ENCODE measurements at places on chromosomes 3 and 15.

GRCh38 chr3:128844502-128844901, 34.9 kb upstream of the ACAD9 start:
- no peak for DNase-seq

GRCh38 chr3:5301651-5302297, 114.3 kb downstream of the EDEM1 start:
- DNase-seq: no peak

- DNase-seq: no peak
Observed at GRCh38 chr3:187491371-187491770, 123.2 kb downstream of the RTP4 start.

DNA sequence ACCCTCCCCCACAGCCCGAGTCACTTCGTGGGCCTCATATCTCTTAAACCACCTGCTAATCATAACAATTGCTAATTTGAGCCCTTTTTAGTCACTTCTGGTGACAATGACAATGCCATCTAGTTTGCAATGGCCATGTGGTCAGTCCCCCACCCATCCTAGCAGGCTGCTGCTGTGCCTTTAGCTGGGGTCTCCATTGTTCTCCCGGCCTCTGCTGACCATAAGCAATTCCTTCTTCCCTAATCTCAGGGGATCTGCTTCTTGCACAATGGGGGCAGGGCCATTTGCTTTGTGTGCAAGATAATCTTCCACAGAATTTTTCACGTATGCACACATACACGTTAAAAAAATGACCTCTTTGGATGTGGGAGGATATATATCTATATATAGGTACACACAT, 406.1 kb upstream of the ONECUT1 start:
- DNase-seq: no peak

DNA sequence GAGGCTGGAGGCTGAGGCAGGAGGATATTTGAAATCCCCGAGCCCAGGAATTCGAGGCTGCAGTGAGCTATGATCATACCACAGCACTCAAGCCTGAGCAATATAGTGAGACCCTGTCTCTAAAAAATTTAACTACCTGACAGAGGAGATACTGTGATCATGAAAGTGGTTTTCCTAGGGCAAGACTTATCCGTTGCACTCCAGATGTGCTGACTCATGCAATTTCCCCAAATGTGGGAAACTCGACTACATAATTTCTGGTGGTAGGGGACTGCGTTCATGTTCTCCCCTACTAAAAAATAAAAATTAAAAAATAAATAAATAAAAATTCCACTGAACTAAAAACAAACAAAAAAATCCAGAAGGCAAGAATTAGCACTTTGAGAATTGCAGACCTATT, 271.7 kb downstream of the SHQ1 start:
- DNase-seq: no peak

DNA sequence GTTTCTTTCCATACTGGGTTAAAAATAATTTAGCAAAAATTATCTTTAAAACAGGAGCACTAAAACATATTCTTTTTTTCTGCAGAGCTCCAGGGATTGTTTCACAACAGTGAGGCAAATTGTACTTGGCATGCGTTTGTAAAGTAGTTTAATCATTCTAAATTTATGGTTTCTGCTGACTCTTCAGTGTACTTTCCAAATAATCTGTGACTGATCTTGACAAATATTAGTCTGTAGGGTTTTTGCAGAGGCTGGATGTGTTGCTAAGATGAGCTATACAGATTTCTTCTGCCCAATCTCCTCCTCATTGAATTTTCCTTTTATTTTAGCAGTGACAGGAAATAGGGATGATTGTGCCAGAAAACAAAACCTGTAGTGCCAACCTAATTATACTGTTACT, 328.0 kb upstream of the MANF start:
- DNase-seq: no peak

DNA sequence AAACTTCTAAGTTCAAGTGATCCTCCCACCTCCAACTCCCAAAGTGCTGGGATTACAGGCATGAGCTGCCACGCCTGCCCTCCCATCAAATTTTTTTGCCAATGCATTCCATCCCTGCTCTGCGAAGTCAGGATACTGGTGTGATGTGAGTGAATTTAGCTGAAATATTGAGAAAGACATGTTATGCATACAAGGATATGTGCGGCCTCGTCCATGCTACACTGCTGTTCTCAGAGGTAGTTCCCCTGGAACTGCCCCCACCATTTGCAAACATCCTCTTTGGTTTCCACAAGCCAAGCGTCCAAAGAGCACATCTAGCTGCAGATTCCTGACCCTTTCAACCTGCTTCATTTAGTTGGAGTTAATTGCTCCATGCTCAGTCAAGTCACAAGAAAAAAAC, 36.5 kb upstream of the BCL2A1 start:
- DNase-seq: no peak

- no peak for DNase-seq
Observed at GRCh38 chr3:129662191-129662608, 55.7 kb upstream of the PLXND1 start.

GRCh38 chr3:17355591-17355990, 386.8 kb downstream of the TBC1D5 start:
- DNase-seq: no peak

DNA sequence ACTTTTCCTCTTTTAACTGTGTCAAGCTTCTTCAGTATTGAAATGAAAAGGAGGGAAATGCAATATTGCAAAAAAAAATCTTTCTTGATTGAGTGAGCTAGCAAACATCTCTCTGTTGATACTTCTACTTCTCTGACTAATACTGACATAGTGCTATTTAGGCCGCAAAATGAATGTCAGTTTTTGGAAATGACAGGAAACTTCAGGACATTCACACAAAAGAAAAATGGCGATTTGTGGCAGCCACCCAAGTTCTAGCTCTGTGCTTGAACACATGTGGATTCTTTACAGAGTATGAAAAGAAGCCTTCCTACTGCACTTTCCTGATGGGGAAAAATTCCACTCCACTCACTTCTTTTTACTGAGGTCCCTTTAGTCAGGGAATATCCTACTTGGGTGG, 486.8 kb upstream of the ALCAM start:
- DNase-seq: no peak

GRCh38 chr3:52763466-52763865, 7.3 kb downstream of the NEK4 start:
- DNase-seq: no peak

GRCh38 chr3:14118400-14119381, 6.0 kb downstream of the CHCHD4 start:
- no peak for DNase-seq

DNA sequence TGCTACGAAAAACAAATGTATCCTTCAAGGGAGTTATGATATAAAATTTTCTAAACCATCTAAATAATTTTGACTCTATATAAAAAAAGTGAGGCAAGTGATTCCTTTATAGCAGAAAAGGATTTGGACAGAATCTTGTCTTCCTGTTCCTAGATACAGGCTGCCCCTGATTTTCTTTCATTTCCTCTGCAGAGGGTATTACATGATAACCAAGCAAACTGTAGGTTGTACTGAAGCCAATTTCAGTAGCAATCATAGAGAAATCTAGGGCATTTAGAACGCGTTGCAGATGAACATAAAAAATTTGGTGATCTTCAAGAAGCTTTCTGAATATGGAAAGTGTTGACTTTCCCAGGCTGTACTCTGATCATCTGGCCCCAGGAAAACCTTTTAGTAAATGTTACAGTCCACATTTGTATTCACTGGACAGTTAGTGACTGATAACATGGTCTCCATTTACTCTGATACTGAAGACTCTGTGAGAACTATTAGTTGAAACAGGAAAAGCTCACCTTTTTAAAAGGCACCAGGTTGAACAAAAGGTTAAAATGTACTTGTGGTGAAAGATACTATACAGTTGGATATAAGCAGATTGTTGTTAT, 9.1 kb upstream of the UTS2B start:
- DNase-seq: no peak

- DNase-seq: no peak
Observed at GRCh38 chr3:111156517-111156916, 84.9 kb downstream of the NECTIN3 start.

- DNase-seq: no peak
Observed at GRCh38 chr15:52653431-52653964, 25.7 kb downstream of the ATOSA start.

- no peak for DNase-seq
Observed at GRCh38 chr3:61425356-61425755, 136.0 kb upstream of the PTPRG start.

DNA sequence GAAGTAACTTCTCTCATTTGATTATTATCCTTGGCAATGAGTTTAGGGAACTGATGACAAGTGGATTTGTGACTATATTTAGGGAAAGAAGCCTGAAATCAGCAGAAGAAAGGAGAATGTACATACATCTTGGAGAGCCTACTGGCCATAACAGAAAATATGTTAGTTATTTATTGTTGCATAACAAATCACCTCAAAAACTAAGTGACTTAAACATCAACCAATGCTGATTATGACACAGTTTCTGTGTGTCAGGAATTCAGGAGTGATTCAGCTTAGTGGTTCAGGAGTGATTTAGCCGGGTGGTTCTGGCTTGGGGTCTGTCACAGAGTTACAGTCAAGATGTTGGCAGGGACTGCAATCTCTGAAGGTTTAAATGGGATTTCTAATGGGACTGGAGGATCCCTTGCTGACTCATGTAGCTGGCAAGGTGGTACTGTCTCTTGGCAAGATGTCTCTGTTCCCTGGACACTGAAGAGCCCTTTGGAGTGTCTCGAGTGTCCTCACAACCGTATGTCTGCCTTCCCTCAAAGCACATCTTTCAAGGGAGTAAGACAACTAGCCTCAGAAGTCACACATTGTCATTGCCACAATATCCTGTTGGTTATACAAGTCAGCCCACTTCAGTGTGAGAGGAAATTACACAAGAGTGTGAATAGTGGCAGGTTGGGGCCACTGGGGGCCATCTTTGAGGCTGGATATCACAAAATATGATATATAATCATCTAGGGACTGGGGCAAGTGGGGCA, 248.9 kb downstream of the SV2B start:
- DNase-seq: no peak

DNA sequence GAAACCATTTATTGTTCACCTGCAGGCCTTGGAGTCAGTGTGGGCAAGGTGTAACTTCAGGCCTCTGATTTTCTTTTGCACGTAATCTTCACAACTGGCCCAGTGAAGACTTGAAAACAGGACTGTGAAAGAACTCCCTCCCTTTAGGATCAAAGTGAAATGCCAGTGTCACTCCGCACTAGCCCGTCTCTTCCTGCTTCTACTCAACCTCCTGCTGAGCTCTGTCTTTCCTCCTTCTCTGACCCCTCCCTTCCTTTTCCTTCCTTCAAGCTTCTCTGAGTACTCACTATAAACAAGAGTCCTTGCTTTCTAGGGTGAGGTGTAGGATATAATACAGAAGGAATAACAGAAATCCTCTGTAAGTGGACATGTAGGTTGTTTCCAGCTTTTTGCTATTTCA, 28.5 kb downstream of the TMEM41A start:
- no peak for DNase-seq

- no peak for DNase-seq
Observed at GRCh38 chr3:39981547-39982184, 172.3 kb downstream of the MYRIP start.

DNA sequence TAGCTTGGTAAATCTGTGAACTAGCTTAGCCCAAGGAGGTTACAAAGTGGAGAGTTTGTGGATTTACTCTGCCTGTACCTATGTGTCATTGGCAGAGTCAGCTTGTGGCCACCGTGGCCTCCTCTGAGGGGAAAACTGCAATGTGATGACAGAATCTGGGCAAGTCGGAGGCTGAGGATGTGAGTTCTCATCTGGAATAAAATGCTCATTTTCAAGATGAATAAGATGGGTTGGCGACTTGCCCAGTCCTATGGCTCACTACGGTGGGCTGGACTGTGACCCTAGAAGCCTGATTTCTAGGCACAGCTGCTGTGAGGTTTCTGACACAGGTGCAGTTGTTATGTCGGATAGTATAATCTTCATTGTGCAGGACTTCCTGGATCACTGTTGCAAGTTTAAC, 83.7 kb downstream of the ETV5 start:
- DNase-seq: peak; percentile 37

DNA sequence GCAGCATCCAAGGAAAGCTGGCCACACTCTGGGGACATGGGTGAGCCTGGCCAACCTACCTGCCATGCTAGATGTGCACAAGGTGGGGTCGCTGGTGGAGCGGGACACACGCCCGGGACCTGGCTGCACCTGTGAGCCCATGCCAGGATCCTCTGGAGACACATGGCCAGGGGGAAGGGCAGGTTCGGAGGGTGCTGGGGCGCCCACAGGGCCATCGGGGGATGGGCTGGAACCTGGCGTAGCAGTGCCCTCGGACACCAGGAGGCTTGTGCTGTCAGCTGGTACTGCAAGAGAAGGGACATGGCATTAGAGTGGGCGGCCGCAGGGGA, 143.4 kb downstream of the NSMCE3 start:
- DNase-seq: no peak

- no peak for DNase-seq
Observed at GRCh38 chr3:177772908-177773557, 575.8 kb upstream of the TBL1XR1 start.

DNA sequence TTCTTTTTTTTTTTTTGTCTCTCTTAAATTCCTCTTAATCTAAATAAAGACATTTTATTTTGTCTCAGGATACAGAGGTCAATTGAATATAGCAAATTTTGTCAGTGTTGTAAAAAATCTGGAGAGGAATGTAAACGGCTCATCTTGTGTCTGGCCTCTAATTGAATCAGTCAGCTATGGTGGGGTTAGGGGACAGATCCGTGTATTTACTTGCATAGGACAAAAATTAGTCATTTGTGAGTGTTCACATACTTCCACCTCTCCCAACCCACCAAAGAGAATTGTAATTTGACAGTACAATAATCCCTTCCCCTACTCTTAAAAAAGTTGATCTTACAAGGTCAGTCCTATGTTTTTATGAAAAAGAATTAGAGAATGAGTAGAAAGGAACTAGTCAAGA, 18.3 kb downstream of the PPARG start:
- no peak for DNase-seq

DNA sequence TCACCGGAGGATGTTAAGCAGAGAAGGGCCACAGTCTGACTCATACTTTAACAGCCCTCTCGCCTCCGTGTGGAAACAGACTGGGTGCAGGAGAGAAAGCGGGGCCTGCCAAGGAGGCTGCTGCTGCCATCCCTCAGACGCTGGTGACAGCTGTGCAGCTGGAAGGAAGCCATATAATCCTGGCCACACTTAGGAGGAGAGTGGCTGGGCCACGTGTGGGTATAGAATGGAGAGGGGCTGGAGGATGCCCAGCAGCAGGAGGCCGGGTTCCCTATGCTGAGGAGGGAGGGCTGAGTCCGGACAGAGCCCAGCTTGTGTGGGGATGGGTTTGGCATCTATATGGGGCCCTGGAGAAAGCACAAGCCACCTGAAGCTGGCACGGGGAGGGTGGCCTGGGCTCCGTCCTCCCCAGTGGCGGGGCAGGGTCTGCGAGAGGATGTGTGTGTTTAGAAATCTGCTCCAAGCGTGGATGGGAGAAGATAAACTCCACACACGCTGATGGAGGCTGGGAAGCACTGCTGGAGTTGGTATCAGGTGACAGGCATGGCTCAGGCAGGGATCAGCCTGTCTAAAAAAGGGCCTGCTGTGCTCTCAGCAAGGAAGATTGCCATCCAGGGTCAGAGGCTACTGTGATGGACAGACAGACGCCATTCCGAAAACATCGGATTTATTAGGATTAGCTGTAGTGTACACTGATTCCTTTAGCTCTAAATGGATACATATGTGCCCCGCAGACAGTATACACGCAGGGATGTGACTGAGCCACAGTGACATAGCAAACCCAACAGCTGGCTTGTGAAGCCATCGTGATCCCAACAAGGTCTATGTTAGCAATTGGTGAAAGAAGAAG, 15.9 kb downstream of the ABTB1 start:
- DNase-seq: no peak

GRCh38 chr3:59438492-59438891, 388.7 kb upstream of the CFAP20DC start:
- no peak for DNase-seq
